ENCODE measurements at places on chromosomes 5 and 9.

DNA sequence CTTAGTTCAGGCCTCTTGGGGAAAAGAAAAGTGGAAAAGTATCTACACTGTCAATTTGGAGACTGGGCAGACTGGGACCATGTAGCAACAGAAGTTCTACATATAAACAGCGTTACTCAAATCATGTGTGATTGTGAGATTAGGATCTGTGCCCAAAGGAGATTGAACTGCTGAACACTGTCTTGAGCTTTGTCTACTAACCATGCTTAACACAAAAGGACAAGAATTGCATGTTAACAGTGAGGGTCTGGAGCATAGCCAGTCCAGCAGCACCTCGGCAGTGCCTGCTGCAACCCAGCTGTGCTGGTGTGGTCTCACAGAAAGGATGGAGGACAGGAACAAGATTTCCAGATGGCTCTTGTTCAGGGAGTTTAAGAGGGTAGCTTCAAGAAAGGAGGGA is 5.7 kb downstream of the PAM start:
- DNase-seq: peak; percentile 6

GRCh38 chr5:53253421-53253871 is 143.9 kb upstream of the MOCS2 start:
- no peak for DNase-seq

GRCh38 chr9:110984890-110985437 is 53.3 kb downstream of the LPAR1 start:
- DNase-seq: no peak

DNA sequence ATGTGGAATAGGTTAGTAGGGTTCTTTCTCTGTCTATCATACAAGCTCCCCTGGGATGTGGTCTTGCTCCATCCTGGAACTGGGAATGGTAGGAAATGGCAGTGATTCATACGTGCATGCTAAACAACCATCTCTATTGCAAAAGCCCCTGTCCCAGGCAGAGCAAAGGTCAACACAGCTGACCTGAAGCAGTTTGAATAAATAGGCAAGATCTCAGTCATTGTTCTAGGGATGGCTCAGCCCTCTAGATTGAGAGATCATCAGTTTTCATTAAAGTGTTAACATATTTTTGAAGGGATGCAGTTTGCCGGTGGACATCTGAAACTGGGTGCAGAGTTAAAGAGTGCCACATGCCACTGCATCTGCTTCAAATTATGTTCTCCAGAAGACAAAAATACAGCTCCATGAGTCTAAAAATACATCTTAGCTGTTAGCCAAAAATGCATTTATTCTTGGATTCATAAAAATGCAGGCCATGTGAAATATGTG is 224.1 kb downstream of the ESM1 start:
- no peak for DNase-seq

GRCh38 chr5:3297853-3298252 is 297.8 kb upstream of the IRX1 start:
- no peak for DNase-seq

GRCh38 chr5:178279723-178280438 is 47.3 kb upstream of the PHYKPL start:
- peak; percentile 50 for DNase-seq

- no peak for DNase-seq
Measured at GRCh38 chr9:115261656-115262081, 143.7 kb upstream of the TNC start.

- no peak for DNase-seq
Measured at GRCh38 chr9:130668659-130669058, 4.3 kb downstream of the PRDM12 start.

- DNase-seq: no peak
Measured at GRCh38 chr5:87243161-87243844, 24.4 kb upstream of the RASA1 start.

DNA sequence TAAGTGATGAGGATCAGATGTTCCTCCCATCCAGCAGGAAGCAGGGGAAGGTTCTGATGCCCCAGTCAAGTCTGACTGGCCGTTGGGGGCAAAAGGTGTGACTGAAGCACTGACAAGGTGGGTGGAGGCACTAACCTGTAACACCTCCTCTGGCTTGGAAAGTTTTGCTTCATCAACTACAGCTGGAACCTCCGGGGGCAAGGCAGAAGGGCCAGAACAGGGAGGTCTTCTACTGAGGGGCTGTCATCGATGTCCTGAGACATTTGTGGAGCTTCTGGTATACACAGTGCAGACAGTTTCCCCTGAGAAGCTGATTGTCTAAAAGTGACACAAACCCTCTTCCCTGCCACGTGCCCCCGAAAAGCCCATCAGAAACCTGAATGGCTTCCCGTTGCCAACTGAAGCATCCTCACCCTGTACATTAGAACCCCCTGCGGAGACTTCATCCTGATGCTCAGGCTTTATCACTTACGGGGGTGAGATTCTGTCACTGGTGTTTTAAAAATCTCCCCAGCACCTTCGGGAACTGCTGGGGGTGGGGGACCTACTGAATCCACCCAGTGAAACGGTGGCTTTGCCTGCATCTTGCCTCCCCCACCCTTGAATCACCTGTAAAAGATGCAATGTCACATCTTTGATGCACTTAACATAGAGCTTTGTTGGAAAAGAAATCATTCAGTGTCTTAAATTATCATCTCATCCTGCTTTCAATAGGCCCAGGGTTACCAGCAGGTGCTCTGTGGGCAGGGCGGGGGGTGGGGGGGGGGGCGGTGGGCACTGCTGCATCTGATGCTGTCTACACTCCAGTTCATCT is 24.6 kb downstream of the TRAF1 start:
- DNase-seq: no peak

- DNase-seq: no peak
Measured at GRCh38 chr5:41707853-41708603, 162.2 kb downstream of the OXCT1 start.
